ENCODE measurements at places on chromosomes 4 and X. TPM values are rescaled to one million over a fixed set of nuclear protein-coding genes. Genes with fewer than 3 reads are reported as not detected.

HSD17B10 gene
- total RNA-seq: 150 TPM

CLDN22 gene
- not detected for total RNA-seq

REPS2 gene
- total RNA-seq: 0.49 TPM

FATE1 gene
- not detected for total RNA-seq

DNA sequence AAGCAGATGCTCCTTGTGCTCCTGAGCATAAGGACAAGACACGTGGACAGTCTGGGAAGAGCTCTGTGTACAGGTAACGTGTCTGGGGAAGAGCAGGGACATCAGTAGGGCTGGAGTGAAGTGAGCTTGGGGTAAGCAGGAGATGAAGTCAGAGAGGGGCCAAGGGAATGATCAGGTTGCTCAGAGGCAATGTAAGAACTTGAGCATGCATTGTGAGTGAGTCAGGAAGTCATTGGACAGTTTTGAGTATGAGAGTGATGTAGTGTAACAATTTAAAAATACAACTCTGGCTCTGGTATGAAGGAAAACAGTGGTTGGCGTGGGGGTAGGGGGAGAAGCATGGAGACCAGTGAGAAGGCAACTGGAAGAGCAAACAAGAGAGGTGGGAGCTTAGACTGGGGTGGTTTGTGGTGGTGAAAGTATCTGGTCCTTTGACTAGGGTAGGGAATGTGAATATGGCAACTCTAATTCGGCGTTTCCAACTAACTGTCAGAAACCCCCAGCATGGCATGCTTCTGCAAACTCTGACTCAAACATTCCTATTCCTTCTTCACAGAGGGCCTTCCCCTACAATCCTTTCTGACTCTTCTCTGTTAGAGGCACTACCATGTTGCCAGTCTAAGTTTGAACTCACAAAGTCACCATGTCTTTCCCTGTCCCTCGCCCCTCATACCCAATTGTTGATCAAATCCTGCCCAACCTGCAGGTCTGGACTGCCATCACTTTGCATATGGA lies 57.2 kb downstream of the STBD1 start:
- DNase-seq: no peak

DNA sequence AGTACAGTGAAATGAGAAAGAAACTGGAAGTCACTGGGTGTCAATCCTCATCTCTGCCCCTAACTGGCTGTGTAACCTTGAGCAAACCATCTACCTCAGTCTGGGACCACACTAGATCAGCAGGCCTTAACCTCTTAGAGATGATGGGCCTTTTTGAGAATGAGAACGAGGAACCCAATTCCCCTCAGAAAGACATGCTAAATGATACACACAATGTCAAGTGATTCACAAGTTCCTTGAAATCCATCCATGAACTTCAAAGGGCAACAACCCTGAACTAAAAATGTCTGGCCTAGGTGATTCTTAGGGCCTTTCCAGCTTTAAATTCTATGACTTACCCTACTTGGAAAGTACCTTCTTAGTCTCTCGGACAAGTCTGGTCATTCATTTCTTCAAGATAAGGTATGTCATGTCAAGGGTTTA lies 47.4 kb downstream of the ACSL4 start:
- no peak for DNase-seq

GRCh38 chr4:185881430-185881829 lies 69.4 kb upstream of the SORBS2 start:
- no peak for DNase-seq

- no peak for DNase-seq
These were observed 4.1 kb upstream of the UGT2B7 start for GRCh38 chr4:69092190-69092589.

- no peak for DNase-seq
These were observed 842.1 kb upstream of the HTR2C start for GRCh38 chrX:113741744-113742143.

DNA sequence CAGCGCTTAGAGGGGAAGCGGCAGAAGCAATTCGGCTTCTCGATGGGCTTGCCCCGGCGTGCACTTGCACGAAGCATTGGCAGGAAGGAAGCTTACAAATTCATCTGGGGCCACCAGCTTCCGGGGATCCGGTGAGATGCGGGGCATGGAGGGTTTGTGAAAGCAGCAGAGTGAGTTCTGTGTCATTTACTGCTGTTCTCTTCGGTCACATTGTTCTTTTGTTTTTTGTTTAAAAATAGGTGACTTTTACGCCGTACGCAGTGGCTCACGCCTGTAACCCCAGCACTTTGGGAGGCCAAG lies 47.0 kb downstream of the ASMT start:
- DNase-seq: no peak

- DNase-seq: no peak
These were observed 12.5 kb downstream of the F8 start for GRCh38 chrX:155009994-155010472.

Data from CD8-positive, alpha-beta memory T cell (primary cell).